ENCODE measurements at places on chromosomes 5 and 9.

- DNase-seq, result no peak
These were observed 134.4 kb upstream of the RAI14 start for GRCh38 chr5:34521628-34522290.

- DNase-seq, result no peak
These were observed 23.7 kb downstream of the SLC22A5 start for GRCh38 chr5:132392978-132393825.

DNA sequence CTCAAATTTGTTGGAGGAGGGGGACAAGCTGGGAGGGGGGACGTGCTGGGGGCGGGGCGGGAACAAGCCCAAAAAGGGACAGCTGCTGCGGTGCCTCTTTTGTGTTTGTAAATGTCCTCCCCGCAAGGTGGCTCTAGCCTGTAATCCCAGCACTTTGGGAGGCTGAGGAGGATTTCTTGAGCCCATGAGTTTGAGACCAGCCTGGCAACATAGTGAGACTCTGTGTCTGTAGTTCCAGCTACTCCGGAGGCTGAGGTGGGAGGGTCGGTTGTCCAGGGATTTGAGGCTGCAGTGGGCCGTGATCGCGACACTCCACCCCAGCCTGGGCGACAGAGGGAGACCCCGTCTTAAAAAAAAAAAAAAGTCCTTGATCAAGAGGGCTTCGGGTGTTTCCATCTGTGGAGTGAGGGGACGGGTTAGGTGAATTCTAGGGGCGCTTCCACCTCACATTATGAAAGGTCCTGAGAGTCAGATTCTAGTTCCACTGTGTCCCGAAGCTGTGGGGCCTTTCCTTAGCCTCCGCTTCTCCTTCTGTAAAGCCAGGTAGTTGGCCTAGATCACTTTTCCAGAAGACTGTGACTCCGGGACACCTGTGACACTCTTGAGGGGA is 779 bp upstream of the CTNNA1 start:
- DNase-seq, result peak; percentile 50

- DNase-seq, result peak; percentile 5
These were observed 185.0 kb downstream of the DIRAS2 start for GRCh38 chr9:90457386-90458190.

DNA sequence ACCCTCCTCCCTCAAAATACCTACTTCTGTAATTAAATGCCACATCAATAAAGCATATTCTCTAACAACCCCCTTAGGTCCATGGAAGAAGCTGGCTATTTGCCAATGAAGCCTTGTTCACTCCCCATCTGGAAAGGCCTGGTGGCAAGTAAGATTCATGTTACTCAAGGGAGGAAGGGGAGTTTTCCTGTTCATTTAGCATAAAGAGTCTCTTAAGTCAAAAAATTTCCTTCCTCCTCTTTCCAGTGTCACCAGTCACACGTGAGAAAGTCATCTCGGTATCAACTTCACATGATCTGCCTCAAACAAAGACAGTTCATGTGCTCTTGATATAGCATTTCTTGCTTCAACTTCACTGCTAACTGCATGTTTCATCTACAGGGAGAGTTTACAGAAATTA is 32.7 kb upstream of the RIC1 start:
- DNase-seq, result no peak

DNA sequence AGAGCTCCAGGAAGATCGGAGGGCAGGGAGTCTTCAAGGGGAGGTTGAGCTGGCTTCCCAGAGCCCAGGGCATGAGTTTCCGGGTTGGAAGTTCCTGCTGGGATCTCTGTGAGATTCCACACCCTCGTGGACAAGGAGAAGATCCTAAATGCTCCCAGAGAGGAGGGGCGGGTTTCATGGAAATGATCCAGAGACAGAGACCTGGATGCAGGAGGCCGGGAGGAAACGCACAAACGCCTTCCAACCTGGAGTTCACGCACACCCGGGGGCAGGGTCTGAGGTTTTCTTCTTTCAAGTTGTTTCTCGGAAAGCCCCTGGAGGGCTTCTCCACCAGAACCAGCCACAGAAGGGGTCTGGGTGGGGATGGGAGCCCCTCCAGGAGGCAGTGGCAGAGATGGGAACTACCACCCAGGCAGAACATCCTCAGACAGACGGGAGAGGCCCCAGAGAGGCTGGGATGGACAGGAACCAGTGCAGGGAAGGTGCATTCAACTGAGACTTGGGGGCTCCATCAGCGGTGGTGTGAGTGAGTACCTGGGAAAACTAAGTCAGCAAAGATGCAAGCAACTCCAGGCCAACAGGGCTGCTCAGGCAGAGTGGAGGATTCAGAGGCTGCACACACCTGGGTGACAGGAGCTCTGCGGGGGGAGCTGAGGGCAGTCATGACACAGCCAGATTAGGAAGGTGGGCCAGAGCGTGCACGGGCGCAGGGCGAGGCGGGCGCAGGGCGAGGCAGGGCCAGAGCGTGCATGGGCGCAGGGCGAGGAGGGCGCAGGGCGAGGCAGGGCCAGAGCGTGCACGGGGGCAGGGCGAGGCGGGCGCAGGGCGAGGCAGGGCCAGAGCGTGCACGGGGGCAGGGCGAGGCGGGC is 52.1 kb upstream of the EXOC3 start:
- DNase-seq, result no peak

GRCh38 chr5:73892806-73893205 is 266.8 kb downstream of the ARHGEF28 start:
- DNase-seq, result peak; percentile 63

- DNase-seq, result no peak
These were observed 40.4 kb upstream of the SMU1 start for GRCh38 chr9:33116860-33117259.

DNA sequence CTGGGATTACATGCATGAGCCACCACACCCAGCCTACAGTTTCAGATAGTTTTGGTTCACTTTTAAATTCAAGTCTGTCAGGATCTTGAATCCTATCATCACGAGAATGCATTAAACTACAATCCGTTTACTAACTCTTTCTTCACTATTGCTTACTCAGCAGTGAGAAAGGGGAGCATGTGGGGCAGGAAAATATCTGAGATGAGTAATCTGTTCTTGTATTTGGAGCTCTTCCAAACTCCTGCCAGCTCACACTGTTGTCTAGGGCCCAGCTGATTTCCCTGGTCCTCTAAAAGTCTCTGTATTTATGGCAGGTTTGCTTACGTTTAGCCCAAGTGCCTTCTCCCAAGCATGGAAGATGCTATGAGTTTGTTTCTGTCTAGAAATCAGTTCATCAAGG is 152.2 kb downstream of the FGF18 start:
- peak; percentile 83 for DNase-seq

DNA sequence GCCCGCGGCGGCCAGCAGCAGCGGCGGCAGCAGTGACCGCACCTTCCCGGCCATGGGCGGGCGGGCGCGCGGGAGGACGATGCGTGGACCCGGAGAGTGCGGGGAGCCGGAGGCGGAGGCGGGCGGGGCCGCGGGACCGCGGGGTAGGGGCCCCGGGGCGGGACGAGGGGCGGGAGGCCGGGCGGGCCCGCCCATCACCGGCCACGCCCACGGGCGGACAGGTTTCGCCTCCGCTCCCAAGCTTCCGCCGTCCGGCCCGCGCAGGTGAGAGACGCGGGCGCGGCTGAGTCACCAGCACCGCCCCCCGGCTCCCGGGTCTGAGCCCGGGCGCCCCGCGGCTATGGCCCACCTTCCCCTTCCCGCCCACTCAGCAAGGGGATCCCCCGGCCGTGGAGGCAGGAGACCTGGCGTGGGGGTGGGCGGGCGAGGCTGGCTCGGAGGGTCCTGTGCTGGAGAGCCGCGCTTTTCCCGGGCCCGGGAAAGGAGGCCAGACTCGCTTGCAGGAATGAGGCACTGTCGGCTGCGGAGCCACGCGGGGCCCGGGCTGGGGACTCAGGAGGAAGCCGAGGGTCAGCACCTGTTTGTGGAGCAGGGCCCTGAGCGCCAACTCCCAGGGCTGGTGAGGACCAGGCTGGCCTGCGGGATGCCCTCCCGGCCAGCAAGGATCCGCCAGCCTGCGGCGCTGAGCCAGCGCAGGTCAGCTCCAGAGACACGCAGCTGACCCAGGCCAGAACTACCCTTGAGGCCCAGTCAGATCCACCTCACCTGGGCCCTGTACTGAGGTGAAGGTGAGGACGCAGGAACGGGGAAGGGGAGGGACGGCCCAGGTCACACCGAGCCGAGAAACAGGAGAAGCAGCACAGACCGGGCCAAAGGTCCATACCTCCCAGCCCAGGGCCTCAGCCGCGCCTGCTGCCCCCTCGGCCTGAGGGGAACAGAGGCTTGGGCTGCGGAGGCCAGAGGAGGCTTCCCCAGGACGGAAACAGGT is at the start of gene ENTPD2:
Gene ENTPD2 (minus strand): TSS at position 118 of the 988 bp plus-strand sequence. CDS start 64 bp downstream, at position 54.
- DNase-seq, result no peak

Data from M059J (cell line).